ENCODE measurements at places on chromosomes 11 and 22.

DNA sequence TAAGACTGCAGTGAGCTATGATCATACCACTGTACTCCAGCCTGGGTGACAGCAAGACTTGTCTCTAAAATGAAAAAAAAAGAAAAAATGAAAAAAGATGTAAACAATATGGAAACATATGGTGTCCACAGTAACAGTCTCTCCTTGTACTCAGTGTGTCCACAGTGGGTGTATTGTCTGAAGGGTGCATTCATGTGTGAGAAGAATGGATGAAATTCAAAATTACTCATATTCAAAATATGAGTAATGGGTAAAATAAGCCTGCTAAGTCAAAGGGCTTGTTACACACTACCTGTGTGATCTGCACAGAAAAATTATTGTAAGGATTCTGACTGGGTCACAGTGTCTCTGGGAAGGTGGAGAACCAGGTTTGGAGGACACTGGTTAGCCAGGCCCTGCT is 26.9 kb downstream of the PPFIA1 start:
- peak; percentile 2 for DNase-seq

- DNase-seq: no peak
These were observed 5.3 kb upstream of the INS start for GRCh38 chr11:2166091-2166851.

DNA sequence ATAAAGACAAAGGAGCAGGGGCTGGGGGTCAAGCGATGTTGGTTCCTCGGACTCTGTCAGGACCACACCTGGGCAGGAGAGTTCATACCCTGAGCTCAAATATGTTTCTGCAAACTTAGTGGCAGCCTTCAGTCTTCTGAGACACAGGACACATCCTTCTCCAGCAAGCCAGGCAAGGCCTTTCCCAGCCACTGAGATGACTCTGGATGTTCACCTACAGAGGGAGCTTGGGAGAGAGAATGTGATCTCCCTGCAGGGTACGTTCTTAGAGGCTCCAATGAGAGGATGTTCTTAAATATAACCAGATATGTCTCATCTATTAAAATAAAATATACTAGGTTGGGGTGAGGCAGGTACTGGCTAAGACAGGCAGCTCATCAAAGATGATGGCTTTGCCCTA is 461.5 kb downstream of the OPCML start:
- DNase-seq: no peak

DNA sequence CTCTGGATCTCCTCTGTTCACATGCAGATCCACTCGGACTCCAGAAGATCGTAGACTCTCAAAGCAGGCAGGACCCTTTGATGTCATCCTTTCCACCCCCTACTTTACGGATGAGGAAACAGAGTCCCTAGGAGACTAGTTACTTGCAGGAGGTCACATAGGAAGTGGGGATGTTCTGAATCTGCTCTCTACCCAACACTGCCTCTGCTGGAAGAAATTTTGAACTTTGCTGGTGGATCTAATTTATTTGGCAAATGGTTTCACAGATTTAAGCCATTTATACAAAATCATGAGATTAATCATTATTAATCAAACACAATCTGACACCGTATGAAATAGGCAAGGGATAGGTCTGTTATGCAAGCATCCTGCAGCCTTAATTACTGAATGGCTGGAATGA is 55.0 kb upstream of the USP47 start:
- DNase-seq: no peak

DNA sequence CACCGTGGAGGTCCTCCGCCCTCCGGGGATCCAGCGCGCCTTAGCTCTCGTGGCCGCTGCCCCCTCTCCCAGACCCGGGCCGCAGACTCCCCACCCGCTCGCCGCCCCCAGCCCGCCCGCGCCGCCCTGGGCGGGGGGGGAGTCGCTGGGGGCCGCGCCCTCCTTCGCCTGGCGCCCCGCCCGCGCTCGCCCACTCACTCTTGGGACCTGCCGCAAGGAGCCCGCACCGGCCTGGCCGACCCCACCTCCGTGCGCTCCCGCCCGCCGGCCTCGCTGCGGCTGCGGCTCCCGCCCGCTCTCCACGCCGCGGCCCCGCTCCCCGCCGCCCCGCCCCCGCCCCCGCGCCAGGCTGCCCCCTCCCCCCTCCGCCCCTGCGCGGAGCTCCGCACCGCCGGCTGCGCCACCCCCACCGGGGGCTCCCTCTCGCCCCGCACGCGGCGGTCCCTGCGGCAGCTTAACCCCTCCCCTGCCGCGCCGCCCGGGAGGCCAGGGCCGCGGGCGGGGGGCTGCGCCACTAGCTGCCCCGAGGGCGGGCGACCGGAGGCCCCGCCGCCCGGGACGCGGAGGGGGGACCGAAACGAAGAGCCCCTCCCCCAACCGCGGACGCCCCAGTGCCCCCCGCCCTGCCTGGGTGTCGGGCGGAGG is 724 bp upstream of the RASGRP2 start:
- no peak for DNase-seq

DNA sequence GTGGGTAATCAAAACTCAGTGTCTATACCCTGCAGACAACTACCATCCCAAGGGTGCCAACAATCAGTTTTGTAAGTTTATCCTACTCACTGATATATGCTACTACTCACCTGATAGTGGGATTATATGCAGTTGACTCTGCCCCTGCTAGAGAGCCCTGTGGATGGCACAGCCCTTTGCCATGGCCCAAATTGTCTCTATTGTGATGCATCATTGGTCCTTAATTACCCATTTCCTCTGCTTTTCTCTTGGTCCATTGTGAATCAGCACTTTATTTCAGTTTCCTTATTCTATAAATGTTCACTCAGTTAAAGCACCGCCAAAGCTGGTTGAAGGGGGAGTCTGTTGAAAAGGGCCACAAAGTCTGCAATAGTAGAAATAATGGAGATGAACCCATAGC is 42.3 kb downstream of the PLAAT5 start:
- no peak for DNase-seq

DNA sequence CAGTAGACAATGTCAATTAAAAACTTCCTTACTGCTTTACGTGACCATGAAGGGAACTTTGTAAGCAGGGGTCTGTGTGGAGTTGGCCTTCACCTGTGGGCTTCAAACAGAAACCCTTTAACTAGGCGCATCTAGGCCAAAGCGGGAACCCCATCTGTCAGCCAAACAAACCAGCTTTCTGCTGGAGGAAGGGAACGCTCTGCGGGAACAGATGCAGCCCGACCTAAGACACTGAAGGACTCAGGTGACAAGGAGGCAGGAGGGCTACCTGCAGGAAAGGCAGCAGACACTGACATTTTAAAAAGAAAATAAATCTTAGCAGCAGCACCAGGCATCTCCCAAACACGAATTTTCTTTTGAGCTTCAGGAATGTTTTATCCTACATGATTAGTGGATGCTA is 78.4 kb downstream of the CADM1 start:
- no peak for DNase-seq

DNA sequence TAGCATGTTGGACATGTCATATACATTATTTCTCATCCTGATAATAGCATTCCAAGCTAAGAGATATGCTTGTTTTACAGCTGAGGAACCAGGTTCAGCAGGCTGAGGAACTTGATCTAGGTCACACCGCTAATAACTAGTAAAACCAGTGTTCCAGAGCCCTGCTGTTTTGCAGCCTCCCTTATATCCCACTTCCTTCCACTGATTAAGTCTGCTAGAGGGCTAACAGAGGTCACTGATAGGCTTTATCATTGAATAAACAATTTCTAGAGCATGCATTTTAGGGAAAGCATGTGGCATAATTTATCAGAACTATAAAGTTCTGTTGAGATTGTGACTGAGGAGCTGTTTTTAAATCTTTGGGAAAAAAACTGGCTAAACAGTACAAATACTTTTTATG is 54.0 kb downstream of the UVRAG start:
- DNase-seq: no peak

GRCh38 chr11:71242391-71242790 is 10.0 kb downstream of the SHANK2 start:
- no peak for DNase-seq

DNA sequence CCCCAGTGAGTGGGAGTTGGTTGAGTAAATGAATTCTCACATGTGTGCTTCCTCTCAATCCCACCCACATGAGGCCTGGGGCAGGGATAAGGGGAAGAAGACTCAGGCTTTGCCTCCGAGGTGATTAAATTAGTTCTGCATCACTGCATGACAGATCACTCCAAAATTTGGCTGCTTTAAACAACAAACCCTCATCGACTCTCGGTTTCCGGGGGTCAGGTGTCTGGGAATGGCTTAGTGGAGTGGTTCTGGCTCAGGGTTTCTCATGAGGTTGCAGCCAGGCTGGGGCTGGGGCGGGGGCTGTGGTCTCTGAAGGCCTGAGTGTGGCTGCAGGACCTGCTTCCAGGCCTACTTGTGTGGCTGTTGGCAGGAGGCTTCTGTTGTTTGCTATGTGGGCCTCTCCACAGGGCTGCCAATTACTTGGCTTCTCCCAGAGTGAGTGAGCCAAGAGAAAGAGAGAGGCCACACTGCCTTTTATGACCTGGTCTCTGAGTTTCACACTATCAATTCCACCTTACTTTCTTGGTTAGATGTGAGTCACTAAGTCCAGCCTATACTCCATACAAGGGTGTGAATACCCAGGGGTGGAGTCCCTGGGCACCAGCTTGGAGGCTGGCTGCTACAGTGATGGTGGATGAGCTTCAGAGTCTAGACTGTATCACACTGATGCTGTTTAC is 15.9 kb downstream of the MOGAT2 start:
- DNase-seq: no peak
